ENCODE measurements at places on chromosomes 3 and 15.
A peak's percentile ranks its signal among the peaks of the same experiment; 100 is the strongest.

DNA sequence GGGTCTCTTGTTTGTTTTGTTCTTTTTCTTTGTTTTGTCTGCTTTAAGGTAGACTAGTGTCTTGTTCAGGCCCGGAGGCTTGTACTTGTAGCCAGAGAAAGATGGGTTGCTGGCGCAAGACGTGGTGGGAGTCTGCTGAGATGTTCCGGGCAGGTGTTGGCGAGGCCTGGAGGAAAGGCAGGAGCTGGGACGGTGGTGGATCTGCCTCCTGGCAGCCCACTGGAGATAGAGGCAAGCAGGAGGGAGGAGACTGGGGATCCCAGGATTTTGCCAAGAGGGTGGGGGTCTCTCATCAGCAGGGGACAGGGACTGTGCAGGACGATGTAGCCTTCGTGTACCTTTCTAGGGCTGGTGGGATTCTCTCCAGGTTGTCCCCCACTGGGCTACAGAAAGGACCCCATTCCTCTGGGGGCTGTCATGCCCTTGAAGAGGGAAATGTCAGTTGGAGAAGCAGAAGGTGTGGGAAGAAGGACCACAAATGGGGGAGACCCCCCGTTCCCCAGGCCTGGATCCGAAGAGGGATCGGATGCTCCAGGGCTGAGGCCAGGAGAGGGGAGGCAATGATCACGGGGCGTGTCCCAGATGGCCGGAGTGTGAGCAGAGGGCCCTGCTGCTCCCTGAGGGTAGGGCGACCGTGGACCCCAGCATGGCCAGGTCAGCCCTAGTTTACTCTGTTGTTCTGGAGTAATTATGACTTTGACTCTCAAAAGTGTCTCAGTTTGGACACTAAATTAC lies 7.0 kb downstream of the CHAC1 start:
- no peak for DNase-seq

DNA sequence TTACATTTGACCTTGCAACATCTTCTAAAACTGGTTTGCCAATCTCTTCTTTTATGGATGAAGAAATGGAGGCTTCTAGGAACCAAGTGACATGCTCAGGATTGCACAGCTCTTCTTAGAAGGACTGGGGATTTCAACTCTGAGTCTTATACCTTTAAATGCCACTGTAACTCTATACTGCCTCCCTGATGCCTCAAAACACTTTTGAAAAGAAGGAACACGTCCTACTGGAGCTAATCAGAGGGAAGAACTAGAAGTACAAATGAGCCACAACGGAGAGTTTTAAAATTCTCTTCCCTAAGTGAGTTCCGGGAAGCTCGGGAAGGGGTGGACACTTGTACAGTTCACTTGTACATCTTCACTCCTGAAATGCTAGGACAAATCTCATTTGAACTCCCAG lies 949 bp upstream of the MITF start:
- no peak for DNase-seq

- no peak for DNase-seq
These were observed 136.3 kb downstream of the EEFSEC start for GRCh38 chr3:128289534-128289933.

DNA sequence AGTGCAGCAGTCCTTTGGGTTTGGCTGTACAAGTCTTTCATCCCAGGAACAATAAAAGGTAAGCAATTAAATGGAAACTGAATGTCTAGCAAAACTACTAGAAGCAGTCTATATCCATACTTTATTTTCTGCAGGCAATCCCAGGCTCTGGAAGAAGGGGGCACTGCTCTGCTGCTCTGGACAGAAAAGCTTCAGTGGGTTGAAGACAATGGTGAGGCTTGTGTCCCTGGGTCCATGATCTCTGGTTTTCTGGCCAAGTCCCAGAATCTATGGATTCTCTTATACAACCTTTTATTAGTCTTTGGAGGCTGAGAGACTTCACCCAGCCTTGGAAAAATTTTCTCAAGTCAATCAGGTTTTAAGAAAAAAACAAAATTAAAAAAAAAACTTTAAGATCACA lies 35.6 kb downstream of the SCAP start:
- peak; percentile 53 for DNase-seq

DNA sequence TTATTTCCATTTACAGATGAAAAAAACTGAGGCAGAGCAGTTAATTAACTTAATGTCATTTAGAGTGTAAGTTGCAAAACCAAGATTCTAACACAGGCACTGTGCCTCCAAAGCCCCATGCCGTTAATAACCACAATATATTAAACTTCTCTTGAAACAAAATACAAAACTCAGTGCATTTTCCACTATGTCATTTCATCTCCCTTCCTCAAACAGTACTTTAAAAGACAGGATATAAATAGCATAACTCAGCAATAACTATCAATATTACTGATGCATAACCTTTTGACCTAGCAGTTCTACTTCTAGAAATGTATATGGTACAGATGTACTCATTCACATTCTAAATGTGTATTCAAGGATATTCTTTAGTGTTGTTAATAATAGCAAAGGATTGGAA lies 5.1 kb upstream of the TASOR start:
- no peak for DNase-seq

- no peak for DNase-seq
These were observed 44.1 kb upstream of the MUC13 start for GRCh38 chr3:124978627-124979026.

- DNase-seq: no peak
These were observed 72.7 kb downstream of the HMG20A start for GRCh38 chr15:77493324-77493907.

GRCh38 chr3:159185443-159186050 lies 383.7 kb downstream of the MFSD1 start:
- no peak for DNase-seq

DNA sequence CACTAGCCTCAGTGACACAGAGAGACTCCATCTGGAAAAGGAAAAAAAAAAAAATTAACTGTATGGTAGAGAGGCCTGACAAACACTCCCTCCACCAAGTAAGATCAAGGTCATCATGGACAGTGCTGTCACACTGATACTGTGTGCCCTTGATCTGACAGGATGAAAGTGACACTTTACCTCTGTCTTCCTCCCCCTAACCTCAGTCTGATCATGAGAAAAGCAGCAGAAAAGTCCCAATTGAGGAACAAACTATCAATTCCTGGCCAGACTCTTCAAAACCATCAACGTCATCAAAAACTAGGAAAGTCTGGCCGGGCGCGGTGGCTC lies 26.7 kb downstream of the PGPEP1L start:
- DNase-seq: no peak

DNA sequence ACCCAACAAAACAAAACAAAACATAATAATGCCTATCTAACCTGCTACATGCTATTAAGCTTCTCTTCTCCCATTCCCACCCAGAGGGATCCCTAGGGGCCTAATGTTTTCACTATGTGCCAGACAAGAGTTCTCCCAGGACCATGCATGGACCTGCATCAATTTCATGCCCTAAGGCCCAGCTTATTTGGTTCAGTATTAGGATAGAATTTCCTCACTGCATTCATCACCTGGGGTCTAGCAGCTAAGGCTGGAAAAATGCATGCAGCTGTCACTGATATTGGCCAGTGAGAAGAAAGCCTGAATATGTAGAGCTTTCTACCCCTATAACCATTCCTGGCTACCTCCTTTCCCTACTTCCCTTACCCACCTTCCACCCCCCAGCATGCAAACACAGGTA lies 2.0 kb upstream of the HCLS1 start:
- DNase-seq: no peak

All from GM23338 (cell line).